ENCODE measurements at places on chromosomes 6 and 20. TPM values are rescaled to one million over a fixed set of nuclear protein-coding genes. Genes with fewer than 3 reads are reported as not detected.

DNA sequence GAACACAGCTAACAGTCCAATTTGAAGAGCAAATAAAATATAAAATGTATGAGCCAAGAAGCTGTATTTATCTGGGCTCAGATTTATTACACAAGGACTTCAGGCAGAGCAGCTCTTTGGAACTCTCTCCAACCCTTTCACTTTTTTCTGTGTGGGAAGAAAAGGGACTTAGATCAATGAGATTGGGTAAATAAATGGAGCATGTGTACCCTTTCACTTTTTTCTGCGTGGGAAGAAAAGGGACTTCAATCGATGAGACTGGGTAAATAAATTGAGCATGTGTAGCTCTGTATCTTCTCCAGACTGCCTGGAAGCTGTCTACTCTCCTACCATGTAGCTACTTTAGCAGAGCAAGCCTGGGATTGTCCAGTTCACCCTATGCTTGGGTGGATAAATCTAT lies 10.7 kb downstream of the SLC17A3 start:
- DNase-seq: no peak

- no peak for DNase-seq
These were observed 225.9 kb upstream of the CITED2 start for GRCh38 chr6:139600343-139600742.

- DNase-seq: no peak
These were observed 10.7 kb downstream of the DLL1 start for GRCh38 chr6:170279977-170280688.

DSE gene
- total RNA-seq: 19.4 TPM

ERVFRD-1 gene
- total RNA-seq: not detected

Data from right atrium auricular region (tissue), 2 donors.